ENCODE measurements at places on chromosomes 11 and 22.

GRCh38 chr11:117565709-117566108 lies 231.3 kb downstream of the DSCAML1 start:
- no peak for DNase-seq

DNA sequence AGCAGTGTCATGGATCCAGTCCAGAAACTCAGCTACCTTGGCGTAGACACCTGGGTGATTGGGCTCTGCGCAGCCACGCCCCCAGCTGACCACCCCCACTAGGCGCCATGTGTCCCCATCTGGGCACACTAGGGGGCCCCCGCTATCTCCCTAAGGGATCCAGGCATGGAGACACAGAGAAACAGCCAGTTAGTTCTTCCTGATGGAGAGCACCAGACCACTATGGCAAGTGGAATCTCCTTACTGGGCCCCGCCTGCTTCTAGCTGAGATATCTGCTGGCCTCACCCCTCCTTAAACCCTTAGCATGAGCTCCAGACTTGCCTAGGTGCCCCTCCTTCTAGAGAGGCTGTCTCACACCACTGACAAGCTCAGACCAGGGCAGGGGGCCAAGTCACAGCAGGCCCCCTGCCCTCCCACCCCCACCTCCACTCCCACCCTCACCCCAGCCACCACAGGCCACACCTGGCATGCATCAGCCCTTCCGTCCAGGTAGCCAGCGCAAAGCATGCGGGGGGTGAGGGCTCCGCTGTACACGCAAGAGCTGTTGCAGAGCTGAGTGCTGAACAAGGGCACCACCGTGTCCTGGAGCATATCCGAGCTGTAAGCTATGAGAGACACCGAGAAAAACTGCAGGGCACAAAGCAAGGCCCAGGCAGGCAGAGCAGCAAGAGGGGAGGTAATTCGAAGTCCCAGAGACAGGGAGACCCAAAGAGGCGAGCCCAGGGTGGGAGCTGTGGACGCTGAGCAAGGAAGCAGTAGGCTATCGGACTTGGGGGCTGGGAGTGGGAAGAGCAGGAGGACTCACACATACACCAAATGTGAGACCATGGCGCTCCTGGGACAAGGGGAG lies 16.1 kb downstream of the TMPRSS5 start:
- DNase-seq, result no peak

DNA sequence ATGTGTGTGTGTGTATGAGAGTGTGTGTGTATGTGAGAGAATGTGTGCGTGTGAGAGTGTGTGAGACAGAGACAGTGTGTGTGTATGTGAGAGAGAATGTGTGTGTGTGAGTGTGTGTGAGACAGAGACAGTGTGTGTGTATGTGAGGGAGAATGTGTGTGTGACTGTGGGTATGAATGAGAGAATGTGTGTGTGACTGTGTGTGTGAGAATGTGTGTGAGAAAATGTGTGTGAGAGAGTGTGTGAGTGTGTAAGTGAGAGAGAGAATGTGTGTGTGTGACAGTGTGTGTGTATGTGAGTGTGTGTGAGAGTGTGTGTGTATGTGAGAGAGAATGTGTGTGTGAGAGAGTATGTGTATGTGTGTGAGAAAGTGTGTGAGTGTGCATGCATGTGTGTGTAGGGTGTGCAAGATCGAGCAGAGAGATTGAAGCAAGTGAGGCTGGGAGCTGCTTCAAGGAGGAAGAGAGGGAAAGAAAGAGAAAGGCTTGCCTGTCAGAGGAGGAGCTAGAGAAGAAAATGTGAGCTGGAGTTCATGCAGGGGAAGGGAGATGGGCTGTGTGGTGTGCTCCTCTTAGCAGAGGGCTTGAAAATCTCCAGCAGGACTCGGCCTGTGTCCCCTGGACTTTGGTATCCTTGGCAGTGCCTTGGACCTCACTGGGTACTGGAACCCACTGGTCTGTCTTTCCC lies 27.7 kb upstream of the TP53I11 start:
- no peak for DNase-seq

DNA sequence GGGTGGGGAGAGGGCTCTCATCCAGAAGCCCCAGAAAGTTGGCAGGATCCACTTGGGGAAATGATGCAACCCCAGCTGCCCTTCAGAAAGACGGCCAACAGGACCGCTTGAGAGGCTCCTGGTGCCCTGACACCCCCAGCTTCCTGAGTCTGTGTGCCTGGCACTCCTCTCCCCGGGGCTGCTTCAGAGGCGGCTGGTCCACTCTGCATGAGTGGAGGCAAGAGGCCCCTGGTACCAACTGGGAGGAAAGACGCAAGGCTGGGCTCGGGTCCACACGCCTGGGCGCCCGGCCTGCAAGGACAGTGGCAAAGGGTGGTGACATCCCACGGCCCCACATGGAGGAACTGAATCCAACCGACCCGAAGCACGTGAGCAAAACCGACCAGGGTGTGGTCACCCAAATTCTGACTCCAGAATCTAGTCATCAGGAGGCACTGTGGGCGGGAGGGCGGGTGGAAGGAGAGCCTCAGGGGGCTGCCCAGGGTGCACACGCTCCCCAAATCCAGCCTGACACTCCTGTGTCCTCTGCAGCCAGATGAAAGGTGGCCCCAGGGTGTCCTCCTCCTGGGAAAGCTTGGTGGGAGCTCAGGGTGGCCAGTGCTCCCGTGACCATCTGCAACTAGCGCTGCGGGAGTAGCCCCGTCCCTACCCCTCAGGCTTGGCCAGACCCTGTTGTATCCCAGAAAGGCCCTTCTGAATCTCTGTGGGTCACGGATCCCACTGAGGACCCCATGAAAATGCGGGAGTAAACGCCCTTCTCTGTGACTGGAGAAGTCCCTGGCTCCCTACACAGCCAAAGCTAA lies 3.7 kb downstream of the RNH1 start:
- no peak for DNase-seq

DNA sequence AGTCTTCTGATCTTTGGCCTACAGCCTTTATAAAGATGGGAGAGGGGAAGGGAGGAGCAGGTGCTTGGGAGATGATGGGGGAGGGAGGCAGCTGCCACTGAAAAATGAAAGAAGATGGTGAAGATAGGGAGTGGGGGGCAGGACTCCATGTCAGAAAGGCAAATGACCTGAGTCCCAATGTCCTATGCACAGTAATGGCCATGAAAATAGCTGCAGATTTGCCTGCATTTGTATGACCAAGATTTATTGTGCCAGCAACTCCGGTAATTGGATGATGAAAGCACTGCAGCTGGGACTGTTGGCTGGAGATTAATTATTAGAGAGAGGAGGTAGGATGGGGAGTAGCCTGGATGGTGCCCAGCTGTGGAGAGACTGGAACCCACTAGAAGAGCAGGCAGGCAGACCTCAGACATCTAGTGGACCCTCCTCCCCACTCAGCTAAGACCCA lies 36.1 kb downstream of the NEU3 start:
- no peak for DNase-seq

GRCh38 chr22:31124811-31125465 lies 2.2 kb downstream of the INPP5J start:
- no peak for DNase-seq

DNA sequence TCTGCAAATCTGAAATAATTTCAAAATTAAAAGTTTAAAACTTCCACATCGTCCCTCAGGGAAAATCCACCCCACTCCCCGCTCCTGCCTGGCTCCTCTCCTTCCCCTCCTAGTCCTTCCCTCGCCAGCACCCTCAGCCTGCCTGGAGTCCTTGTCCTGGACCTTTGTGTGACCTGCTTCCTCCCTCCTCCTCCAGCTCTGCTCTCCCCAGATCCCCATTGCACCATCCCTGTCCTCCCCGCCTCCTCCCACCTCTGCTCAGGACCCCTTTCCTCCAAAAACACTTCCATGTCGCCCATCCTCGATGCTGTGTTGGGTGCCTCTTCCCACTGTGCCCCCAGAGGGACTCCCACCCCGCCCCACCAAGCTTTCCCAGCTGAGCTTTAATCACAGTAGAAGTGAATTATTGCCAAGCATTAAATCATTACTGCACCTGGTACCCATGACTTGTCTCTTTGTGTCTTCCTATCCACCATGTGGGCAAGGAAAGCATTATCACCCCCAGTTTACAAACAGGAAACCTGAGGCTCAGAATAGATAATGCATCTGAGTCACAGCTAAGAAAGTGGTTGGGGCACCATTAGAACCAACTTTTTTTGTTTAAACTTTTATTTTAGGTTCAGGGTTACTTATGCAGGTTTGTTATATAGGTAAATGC lies 2.4 kb upstream of the ZP1 start:
- DNase-seq, result no peak

- DNase-seq, result no peak
Measured at GRCh38 chr11:72353861-72354260, 80.5 kb downstream of the CLPB start.

- no peak for DNase-seq
Measured at GRCh38 chr11:23206741-23207336, 346.6 kb upstream of the CCDC179 start.

DNA sequence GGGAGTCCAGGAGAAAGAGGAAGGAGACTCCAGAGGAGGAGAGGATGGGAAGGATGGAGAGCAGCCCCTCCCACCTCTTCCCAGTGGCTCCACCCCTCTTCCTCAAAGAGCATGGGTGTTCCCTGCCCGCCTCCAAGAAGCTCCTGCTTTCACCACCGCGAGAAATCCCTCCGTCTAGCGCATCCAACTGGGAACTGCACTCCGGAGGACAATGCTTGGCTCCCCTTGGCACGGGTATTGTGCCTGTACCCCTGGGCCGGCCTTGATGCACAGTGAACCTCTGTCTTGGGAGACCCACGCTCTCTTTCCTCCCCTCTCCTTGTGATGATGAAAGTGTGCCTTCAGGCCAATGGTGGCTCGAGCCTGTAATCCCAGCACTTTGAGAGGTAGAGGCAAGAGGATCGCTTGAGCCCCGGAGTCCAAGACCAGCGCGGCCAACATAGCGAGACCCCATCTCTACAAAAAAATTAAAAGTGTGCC lies 14.9 kb upstream of the ADA2 start:
- no peak for DNase-seq

DNA sequence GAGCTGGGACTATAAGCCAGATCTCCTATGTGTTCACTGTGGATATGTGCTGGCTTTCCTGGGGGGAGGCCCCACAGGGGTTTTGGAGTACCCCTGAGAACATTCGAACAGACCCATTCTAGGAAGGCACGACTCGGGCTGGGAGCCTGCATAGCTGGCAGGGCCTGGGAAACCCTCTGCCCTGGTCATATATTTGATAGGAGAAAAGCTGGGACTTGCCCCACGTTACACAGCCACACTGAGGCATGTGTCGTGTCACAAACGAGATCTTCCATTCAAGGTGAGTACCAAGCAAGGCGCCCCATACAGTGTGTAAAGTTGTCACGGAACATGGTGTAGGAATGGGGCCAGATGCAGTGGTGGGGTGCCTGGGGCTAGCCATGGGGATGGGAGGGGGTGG lies 11.2 kb downstream of the MYO7A start:
- no peak for DNase-seq

DNA sequence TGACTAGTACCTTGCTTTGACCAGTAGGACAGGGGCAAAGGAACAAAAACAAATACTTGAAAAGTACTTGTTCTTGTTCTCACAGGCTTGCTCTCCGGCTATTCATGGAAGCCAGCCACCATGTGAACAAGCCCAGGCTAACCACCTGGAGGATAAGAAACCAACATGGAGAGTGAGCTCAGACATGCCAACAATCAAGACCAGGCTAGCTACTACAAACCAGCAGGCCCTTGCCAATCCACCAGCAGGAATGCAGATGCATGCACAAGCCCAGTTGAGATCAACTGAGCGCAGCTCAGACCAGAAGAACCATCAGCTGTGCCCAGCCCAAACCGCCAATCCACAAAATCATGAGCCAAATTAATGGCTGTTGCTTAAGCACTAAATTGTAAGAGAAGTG lies 180.1 kb upstream of the ISX start:
- DNase-seq, result no peak

DNA sequence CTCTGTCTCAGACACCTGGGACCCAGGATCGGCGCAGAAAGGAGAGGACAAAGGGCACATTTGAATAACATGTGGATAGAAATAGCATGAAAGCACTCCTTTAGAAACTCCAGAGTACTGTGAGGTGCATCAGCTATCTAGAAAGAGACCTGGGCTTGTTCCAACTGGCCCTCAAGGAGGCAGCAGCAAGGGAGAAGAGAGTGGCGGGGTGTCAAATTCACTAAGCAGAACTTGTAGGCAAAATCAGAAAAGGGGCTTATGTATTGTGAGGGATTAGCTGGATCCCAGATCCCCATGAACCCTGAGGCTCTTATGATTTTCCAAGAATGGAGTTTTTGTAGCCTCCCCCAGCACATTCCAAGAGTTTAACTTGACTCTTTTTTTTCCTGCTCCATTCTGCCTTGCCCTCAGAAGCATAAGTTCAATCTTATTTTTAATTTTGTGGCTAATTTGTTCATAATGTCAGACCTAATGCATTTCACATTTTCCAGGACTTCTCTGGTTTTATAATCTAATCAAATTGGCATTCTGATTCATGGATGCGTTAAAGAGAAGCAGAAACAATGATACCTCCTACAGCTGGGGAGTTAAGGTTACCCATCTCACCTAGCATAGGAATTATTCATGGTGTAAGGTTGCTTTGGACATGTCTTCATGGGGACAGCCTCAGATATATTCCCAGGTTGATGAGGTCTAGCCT lies 33.6 kb downstream of the USH1C start:
- DNase-seq, result no peak

DNA sequence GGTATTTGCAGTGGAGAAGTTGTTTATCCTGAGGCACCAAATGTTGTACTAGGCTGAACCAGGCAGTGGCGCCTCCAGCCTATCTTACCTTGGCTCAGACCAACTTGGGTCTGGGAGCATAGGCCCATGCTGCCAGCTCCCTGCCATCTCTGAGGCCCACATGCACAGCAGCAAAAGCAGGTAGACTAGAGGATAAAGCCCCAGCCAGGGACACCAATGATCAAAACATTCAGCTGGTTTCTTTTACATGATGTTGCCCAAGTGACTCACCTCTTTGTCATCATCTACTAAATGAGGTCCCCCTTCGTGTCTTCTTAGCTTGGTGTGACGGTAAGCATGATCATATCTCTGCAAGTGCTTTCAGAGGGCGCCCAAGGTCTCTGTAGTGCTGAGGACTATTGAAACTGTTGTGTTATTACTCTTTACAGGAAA lies 112.1 kb upstream of the DRD2 start:
- DNase-seq, result no peak

DNA sequence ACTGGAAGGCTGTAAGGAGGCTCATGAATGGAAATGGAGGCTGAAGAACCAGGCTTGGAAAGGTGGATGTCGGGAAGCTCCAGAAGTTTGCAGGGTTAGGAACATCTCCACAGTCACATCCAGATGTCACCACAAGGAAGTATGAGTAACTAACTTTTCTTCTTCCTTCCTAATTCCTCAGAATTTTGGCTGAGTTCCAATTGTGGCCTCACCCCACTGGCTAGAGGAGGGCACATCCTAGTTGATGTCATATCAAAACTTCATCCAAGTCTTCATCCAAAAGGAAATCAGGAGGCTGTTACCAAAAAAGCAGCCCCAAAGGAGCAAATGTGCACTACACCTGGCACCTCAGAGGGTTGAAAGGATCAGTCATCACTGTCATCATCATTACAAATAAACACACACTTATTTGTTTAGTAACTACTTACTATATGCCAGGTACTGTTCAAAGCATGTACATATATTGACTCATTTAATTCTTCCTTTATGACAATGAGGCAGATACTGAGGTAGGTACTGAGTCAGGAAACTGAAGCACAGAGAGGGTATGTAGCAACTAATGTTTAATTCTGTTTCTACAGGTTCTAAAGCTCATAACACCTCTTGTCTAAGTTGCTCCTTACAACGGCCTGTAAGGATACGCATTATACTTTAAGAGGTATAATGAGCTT lies 7.3 kb upstream of the PTPN5 start:
- no peak for DNase-seq
